Sciatic nerve (tissue), 2 donors: ENCODE measurements at places on chromosomes 5 and 9. TPM values are rescaled to one million over a fixed set of nuclear protein-coding genes. Genes with fewer than 3 reads are reported as not detected.

The DMGDH gene
- 8.0 TPM for total RNA-seq

The PCDHGC3 gene
- total RNA-seq: 71.4 TPM

GRCh38 chr9:121634329-121635261 is 16.8 kb upstream of the DAB2IP start:
- DNase-seq: no peak

- no peak for DNase-seq
These were observed 26.3 kb upstream of the RIOK2 start for GRCh38 chr5:97209343-97209742.

DNA sequence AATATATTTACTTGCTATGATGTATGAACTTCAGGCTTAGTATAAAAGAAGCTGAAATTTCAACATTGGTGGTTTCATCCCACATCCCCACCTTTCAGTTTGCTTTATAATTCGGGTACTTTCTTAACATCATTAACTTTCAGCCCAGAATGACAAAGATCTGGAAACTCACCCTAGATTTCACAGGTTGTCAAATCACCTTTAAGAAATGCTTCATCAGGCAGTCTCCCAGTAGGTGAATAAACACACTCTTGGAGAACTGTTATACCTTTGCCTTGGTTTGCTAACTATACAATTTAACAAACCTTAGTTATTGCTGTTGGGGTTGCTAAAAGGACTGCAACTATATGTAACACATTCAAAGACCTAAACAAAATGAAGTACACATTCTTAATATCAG is 54.4 kb downstream of the MLANA start:
- no peak for DNase-seq

- DNase-seq: no peak
These were observed 1.4 kb upstream of the NFX1 start for GRCh38 chr9:33288828-33289483.

DNA sequence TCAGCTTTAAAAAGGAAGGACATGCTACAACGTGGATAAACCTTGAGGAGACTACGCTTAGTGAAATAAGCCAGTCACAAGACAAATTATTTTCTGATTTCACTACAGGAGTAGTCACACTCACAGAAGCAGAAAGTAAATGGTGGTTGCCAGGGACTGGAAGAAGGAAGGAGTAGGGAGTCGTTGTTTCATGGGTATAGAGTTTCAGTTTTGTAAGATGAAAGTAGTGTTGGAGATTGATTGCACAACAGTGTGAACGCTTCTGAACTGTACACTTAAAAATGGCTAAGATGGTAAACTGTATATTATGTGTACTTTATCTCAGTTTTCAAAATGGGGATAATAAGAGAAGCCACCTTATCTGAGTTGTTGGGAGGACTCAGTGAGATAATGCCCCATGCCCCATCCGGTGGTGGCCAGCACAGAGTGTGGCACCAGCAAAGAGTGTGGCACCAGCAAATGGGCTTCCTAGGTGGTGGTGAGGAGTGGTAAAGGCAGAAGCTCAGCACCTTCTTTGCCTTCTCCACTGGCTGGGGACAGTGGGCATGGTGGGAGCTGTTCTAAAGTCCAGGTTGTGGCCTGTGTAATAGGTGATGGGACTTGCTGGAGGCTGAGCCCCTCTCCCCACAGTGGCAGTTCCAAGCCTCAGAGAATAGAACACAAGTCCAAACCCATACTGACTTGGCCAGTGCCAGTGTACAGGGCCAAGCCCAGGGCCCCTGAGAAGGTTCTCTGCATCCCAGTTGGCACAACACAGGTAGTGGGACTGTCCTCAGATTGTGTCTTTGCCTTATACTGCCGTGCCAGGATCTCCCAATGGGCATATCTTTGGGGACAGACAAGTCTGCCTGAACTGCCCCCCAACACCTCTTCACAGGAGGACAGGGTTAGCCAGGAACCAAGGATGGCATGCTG is 4.4 kb downstream of the SLC22A4 start:
- DNase-seq: no peak
